Substantia nigra (tissue), 51 donors: ENCODE measurements at places on chromosomes 12 and 14.

- no peak for DNase-seq
These were observed 2.6 kb upstream of the SOX5 start for GRCh38 chr12:23952071-23952470.

- DNase-seq = no peak
These were observed 34.8 kb upstream of the MMP17 start for GRCh38 chr12:131793243-131794022.

DNA sequence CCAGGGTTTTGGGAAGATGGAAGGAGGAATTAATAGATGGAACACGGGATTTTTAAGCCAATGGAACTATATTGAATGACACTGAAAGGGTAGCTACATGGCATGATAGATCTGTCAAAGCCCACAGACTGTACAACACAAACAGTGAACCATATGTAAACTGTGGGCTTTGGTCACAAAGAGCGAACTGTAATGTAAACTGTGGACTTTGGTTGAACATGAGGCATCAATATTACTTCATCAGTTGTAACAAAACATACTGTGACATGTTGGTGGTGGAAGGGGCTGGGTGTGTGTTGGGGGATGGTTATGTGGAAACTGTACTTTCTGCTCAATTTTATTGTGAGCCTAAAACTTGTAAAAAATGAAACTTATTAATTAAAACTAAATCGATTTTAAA lies 210.6 kb upstream of the HMGA2 start:
- DNase-seq = no peak

GRCh38 chr12:10749700-10750384 lies 26.7 kb upstream of the YBX3 start:
- DNase-seq = peak; percentile 59

DNA sequence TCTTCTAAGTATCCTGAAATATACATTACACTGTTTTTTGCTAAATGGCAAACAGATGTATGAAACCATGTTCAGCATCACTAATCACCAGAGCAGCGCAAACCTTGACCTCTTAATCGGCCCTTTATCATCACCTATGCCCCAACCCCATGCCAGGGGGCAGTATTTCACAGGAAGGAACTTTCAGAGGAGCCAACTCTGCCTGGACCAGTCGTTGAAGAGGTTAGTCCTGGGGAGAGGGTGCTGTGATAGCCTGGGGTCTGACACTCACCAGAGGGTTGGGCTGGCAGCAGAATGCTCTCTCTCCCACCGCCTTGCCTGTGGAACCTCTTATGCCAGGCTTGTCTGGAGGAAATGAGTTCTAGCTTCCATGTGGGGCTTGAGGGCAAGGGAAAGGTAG lies 411.7 kb downstream of the TMEM117 start:
- DNase-seq = no peak

GRCh38 chr12:26730481-26731350 lies 102.3 kb downstream of the ITPR2 start:
- no peak for DNase-seq

DNA sequence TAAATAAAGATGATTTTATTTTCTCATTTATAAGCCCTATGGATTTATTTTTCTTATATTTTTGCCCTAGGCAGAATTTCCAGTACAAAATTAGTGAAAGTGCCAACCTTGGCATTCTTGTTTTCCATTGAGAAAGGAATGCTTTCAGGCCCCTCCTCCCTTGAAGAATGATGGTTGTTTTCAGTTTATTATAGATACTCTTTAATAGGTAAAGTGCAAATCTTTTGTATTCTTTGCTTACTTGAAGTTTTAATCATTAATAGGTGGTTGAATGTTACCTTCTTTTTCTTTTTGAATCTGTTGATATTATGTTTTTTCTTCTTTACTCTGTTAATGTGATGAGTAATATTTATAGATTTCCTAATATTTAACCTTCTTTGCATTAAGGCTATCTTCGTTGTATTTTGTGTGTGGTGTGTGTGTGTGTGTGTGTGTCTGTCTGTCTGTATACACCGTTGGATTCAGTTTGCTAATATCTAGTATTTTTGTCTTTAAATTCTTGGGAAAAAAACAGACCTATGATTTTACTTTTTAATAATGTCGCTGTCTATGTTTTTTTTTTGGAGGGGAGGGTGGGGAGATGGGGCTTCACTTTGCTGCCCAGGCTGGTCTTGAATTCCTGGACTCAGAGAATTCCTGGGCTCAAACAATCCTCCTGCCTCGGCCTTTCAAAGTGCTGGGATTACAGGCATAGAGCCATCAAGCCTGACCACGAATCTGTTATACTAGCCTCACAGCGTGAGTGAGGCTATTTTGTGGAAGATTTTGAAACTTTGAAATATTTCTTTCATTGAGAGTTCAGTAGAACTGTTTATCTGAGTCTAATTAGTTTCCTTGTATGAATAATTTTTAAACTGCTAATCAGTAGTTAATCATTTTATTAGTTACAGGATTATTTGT lies 13.5 kb downstream of the SRGAP1 start:
- no peak for DNase-seq

DNA sequence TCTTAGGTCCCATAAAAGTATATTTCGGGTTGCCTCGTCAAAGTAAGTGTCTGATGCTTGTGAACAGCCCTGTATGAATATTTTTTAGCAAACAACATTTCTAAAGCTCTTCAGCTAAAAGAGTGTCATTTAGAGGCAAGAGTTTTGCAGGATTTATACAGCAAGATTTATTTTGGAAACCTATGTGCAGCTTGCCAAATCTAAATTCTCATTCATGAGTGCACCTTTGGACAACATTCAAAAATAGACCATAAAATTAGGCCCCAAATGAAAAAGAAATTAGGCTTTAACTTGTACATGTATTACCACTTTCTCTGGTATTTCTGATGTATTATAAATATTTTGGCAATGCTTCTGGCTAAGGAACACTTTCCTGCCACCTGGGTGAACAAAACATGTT lies 224.4 kb upstream of the PDZRN4 start:
- no peak for DNase-seq

- DNase-seq = no peak
These were observed 740 bp upstream of the PRPF40B start for GRCh38 chr12:49622501-49623141.

DNA sequence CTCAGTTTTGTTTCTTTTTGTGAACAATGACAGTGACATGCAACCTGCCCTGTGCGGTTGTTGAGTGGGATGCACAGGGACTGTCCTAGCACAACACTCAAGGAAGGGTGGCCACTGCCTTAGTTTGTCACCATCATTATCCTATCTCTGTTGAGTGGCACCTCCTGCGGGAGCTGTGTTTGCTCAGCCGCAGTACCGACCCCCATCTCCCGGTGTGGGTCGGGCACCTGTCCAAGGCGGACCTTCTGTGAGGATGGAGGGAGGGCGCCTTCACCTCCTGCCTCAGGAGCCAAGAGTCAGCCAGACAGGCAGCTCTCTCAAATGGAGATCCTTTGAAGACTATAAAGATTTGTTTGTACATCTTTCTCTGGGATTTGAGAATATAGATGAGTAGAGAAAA lies 142.1 kb downstream of the TSPAN9 start:
- DNase-seq = no peak

- no peak for DNase-seq
These were observed 18.5 kb upstream of the PCNX1 start for GRCh38 chr14:70888681-70889175.

- no peak for DNase-seq
These were observed 5.4 kb upstream of the SLC22A17 start for GRCh38 chr14:23358042-23358441.

DNA sequence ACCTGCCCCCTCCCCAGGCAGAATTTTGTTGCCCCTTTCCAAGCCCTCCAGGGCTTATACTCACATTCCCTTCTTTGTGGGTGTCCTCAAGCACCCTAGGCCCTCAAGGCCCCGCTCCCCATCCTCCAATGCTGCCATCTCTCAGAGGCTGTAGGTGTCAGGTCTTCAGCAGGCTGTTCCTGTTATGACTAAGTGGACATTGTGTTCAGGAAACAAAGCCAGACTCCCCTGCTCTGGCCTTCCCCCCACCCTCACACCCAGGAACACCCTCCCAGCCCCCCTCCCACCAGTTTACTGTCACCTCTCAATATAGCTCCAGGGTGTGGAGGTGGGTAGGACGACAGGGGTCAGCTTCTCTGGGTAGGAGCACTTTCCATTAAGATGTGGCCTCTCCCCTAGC lies 1.4 kb upstream of the MYH6 start:
- DNase-seq = no peak

DNA sequence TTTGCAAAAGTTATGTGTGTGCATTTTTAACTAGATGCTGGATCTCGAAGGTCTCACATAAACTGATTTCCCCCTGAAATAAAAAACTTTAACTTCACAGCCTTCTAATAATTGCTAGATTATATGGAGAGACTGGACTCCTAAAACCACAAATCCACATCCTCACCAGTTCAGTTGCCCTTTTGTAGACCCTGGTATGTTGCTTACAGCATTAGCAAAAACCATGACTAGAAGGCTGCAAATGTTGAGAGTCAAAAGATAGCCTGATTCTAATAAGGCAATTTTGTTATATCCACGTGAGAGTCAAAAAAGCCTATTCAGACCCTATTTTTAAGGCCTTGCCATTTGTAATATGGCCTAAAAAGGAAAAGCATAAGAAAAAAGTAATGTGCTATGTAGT lies 37.4 kb downstream of the RASSF8 start:
- no peak for DNase-seq

DNA sequence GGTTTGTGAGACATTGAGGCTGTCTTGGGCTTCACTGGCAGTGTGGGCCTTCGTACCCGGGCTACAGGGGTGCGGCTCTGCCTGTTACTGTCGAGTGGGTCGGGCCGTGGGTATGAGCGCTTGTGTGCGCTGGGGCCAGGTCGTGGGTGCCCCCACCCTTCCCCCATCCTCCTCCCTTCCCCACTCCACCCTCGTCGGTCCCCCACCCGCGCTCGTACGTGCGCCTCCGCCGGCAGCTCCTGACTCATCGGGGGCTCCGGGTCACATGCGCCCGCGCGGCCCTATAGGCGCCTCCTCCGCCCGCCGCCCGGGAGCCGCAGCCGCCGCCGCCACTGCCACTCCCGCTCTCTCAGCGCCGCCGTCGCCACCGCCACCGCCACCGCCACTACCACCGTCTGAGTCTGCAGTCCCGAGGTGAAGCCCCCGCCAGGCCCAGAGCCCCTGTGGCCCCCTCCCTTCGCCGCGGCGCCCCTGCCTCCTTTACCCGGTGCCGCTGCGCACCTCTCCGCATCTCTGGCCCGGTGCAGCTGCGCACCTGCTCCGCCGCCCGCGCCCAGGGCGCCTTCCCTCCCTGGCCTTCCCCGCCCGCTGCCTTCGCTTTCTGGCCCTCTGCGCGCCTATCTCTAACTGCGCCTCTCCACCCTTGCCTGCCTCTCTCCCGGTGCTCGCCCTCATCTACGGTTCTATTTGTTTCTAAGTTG lies at the start of gene ENO2:
Gene ENO2, plus strand, starts transcription at position 335 of the 701 bp plus-strand sequence. CDS start 1,253 bp downstream, outside the sequence.
- peak; percentile 71 for DNase-seq
